Upper lobe of left lung (tissue), 6 donors: ENCODE measurements at places on chromosomes 6 and 20. TPM values are rescaled to one million over a fixed set of nuclear protein-coding genes. Genes with fewer than 3 reads are reported as not detected.

SMIM8 gene
- total RNA-seq, result 19.3 TPM

RAET1L gene
- total RNA-seq, result not detected

UFL1 gene
- 37.5 TPM for total RNA-seq

TNFRSF21 gene
- total RNA-seq, result 23.0 TPM

SMLR1 gene
- 0.33 TPM for total RNA-seq

- H3K27ac ChIP-seq, result peak overlapping the region; percentile 42
- H3K27me3 ChIP-seq, result no peaks in the 10 kb centered on the region
- no peak overlapping the region for H3K4me3 ChIP-seq
- no peaks in the 10 kb centered on the region for H3K36me3 ChIP-seq
- DNase-seq, result peak; percentile 18
- peaks cover 6% of the 10 kb centered on the region for H3K4me1 ChIP-seq
These were observed 101.2 kb downstream of the ERMARD start for GRCh38 chr6:169852504-169853195.

DNA sequence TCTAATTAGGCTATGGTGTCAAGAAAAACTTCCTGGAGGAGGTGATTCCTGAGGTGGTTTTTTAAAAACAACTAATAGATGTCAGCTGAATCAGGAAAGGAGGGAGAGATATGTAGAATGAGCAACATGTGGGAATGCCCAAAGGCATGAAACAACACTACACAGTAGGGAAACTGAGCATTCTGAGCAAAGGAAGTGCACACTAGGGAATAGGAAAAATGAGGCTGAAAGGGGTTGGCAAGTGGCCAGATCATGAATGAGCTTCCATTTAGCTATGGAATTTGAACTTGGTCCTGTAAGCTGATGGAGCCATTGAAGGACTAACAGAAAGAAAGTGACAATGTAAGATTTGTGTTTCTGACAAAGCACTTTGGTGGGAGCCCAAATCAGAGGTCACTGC, 16.9 kb upstream of the SLC35F1 start:
- no peak overlapping the region for H3K27ac ChIP-seq
- no peaks in the 10 kb centered on the region for H3K4me1 ChIP-seq
- H3K4me3 ChIP-seq, result no peak overlapping the region
- no peak for DNase-seq
- no peaks in the 10 kb centered on the region for H3K36me3 ChIP-seq

GRCh38 chr6:138498629-138499302, 528 bp downstream of the NHSL1 start:
- peaks cover 4% of the 10 kb centered on the region for H3K4me1 ChIP-seq
- no peaks in the 10 kb centered on the region for H3K27me3 ChIP-seq
- H3K27ac ChIP-seq, result no peak overlapping the region
- no peak overlapping the region for H3K4me3 ChIP-seq

GRCh38 chr6:146860583-146860982, 261.8 kb downstream of the ADGB start:
- H3K36me3 ChIP-seq, result no peaks in the 10 kb centered on the region
- no peak overlapping the region for H3K4me3 ChIP-seq
- no peak overlapping the region for H3K27ac ChIP-seq
- H3K4me1 ChIP-seq, result no peaks in the 10 kb centered on the region

DNA sequence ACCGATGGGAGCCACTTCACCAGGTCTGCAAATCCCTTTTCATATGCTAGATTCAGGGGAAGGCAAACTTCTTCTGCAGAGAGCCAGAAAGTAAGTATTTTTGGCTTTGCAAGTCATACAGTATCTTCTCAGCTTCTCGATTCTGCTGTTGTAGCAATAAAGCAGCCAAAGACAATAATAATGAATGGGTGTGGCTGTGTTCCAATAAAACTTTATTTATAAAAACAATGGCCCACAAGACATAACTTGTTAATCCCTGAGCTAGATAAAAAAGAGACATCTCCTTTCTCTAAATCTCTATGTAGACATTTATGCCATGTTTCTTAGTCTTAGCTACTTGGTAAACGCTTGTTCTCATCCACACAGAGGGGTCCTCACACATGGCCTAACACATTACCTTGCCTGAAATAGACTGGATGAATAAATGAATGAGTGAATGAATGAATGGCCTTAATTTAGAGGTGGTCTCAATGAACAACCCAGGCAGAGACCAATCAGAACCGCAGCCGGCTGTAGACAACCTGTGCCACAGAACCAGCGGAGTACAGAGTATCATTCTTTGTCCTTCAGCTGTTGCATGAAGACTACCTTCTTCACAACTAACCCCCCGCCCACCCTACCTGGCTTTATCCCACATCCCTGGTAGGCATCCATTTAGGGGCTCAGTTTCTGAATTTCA, 13.5 kb upstream of the PREX1 start:
- H3K4me3 ChIP-seq, result no peak overlapping the region
- DNase-seq, result no peak
- peaks cover 2% of the 10 kb centered on the region for H3K4me1 ChIP-seq
- no peaks in the 10 kb centered on the region for H3K36me3 ChIP-seq

DNA sequence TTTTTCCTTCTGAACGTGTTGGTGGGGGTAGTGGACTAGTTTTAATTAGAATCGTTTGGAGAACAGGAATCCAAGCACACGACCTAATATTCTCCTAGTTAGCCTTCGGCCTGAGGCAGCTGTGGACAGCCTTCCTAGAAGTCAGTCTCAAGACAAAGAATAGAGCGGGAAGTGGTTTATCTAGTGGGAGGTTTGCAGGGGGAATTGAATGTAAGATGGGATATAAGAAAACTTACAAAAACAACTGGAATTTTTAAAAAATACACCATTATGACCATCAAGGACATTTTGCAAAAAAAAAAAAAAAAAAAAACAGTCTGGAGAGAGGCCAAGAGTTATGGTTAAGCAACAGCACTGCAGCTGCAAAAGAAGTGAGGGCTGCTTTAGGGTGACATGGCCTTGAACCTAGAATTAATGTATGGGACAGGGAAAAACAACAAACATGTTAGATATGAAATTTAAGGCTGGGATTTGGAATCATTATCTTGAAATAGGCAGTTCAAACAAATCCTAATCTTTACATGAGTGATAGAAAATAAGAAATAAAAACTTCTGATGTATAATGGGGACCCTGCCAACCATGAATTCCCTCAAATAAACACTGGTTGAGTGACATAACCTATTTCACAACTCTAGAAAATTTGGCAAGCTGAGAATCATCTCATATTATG, 40.2 kb downstream of the PLAGL1 start:
- H3K27ac ChIP-seq, result no peak overlapping the region
- no peaks in the 10 kb centered on the region for H3K27me3 ChIP-seq
- no peak overlapping the region for H3K4me3 ChIP-seq

DNA sequence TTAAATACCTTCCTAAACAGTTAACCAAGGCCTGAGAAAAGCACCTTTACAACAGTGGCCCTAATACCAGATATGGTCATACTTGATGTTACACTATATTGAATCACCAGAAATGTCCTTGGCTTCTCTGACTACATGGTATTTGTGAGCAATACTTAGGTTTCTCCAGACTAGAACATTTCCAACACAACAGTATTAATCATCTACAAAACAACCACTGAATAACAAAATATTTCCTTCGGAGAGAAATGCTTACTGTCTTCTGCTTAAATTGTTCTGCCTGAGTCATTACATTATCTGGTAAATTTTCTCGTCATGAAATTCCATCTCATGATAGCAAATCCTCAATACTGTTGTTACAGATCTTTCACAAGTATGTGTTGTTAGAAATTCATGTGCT, 252.9 kb upstream of the RUNX2 start:
- H3K4me3 ChIP-seq, result no peak overlapping the region
- no peaks in the 10 kb centered on the region for H3K36me3 ChIP-seq
- no peak for DNase-seq
- no peak overlapping the region for H3K27ac ChIP-seq

GRCh38 chr6:34912715-34913464, 23.8 kb downstream of the ANKS1A start:
- H3K27me3 ChIP-seq, result no peaks in the 10 kb centered on the region
- H3K27ac ChIP-seq, result no peak overlapping the region
- H3K4me1 ChIP-seq, result peaks cover 29% of the 10 kb centered on the region

DNA sequence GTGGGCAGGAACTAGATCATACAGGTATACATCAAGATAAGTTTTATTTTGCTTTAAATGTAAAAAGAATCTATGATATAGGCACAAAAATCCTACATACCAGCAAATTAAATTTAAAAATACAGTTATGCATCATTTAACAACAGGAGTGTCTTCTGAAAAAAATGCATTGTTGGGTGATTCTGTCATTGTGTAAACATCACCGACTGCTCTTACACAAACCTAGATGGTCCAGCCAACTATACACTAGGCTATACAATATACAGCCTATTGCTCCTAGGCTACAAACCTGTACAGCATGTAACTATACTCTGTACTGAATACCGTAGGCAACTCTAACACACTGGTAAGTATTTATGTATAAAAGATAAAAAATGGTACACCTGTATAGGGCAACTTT, 139.4 kb downstream of the RNGTT start:
- no peak overlapping the region for H3K27ac ChIP-seq
- no peaks in the 10 kb centered on the region for H3K4me1 ChIP-seq
- no peak overlapping the region for H3K4me3 ChIP-seq
- no peaks in the 10 kb centered on the region for H3K36me3 ChIP-seq
- H3K27me3 ChIP-seq, result no peaks in the 10 kb centered on the region
- no peak for DNase-seq

DNA sequence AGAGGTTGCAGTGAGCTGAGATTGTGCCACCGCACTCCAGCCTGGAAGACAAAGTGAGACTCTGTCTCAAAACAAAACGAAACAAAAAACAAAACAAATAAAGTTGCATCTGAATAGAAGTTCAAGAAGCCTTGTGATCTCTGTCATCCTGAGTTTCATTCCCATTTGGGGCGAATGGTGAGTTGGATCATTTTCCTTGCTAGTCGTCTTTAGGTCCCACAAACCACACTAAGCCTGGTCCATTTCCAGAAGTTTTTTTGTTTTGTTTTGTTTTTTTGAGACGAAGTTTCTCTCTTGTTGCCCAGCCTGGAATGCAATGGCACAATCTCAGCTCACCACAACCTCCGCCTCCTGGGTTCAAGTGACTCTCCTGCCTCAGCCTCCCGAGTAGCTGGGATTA, 33.8 kb downstream of the ZNF217 start:
- no peak overlapping the region for H3K4me3 ChIP-seq
- no peak overlapping the region for H3K27ac ChIP-seq
- no peaks in the 10 kb centered on the region for H3K27me3 ChIP-seq
- H3K36me3 ChIP-seq, result no peaks in the 10 kb centered on the region
